ENCODE measurements at places on chromosomes 2 and 18.

GRCh38 chr2:232587512-232587911 is 37.0 kb downstream of the EIF4E2 start:
- DNase-seq = no peak

GRCh38 chr2:201808027-201808426 is 1.7 kb downstream of the CDK15 start:
- no peak for DNase-seq

DNA sequence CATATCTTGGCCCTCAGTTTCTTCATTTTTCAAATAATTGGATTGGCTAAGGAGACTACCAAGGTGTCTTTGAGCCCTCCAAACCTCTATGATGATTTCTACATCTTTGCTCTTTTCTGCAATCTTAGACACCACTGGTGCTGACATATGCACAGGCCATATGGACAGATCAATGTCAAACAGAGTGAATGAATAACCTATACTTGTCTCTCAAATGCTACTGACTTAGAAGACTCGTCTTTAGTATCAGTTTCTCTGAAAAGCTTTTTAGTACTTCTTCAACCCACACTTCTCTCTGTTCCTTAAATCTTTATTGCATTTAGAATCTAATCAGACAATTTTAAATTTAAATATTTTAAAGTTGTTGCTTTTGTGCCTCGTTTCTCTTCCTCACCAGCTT is 258.2 kb downstream of the LTBP1 start:
- no peak for DNase-seq

GRCh38 chr2:213065583-213066442 is 85.6 kb downstream of the IKZF2 start:
- no peak for DNase-seq

- no peak for DNase-seq
These were observed 176.1 kb downstream of the TMEM18 start for GRCh38 chr2:501130-501529.

DNA sequence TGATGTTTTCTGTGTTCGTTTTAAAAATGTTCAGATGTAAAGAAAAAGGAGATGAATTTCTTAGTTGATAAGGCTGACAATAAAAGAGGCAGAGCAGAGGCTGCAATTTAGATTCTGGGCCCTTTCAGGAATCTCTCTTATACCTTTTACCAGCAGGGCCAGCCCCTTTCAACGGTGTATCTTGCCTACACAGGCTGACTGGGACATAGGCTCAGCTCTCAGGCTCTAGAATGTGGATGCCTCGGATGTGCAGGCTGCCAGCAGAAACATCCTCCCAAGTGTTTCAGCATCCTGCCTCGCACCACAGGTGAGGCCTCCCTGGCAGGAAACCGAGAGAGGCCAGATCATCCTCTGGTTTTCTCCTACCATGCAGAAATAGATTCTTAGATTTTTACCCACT is 3.4 kb downstream of the C2orf80 start:
- DNase-seq = no peak

GRCh38 chr2:11738589-11739436 is 7.6 kb upstream of the LPIN1 start:
- DNase-seq = peak; percentile 86

GRCh38 chr18:24068945-24069693 is 54.6 kb downstream of the TTC39C start:
- DNase-seq = peak; percentile 18

DNA sequence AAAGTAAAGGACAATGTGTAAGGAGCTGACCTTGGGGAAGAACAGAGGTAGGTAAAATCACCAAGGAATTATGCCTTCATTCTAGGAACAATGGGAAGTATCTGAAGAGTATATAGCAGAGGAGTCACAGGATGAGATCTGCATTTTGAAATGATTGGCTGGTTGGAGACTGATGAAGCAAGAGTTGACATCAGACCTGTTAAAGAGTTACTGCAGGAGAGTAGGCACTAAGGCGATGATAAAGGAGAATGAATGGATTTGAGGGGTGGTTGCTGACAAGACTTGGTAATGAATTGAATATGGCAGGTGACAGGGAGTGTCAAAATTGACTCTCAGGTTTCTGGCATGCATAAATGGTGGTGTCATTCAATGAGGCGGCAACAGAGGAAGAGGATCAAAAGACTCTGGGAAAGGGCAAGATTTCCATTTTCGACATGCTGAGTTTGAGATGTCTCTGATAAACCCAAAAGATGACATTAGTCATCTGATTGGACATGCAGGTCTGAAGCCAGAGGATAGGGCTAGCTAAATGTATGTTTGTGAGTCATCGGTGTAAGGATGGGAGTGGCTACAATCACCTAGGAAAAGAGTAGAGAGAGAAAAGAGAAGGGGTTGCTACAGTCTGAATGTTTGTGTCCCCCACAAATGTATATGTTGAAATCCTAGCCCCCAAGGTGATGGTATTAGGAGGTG is 236.5 kb downstream of the DYM start:
- DNase-seq = no peak

- no peak for DNase-seq
These were observed 348.2 kb upstream of the VRK2 start for GRCh38 chr2:57698392-57698791.

- DNase-seq = no peak
These were observed 513.9 kb upstream of the MEX3C start for GRCh38 chr18:51711298-51711889.

GRCh38 chr2:213229814-213230213 is 54.5 kb upstream of the SPAG16 start:
- DNase-seq = peak; percentile 33

GRCh38 chr2:151672277-151672676 is 62.0 kb downstream of the NEB start:
- no peak for DNase-seq

GRCh38 chr2:170770606-170771420 is 635 bp downstream of the ERICH2 start:
- no peak for DNase-seq

GRCh38 chr2:240162939-240163714 is 22.7 kb upstream of the OTOS start:
- no peak for DNase-seq

DNA sequence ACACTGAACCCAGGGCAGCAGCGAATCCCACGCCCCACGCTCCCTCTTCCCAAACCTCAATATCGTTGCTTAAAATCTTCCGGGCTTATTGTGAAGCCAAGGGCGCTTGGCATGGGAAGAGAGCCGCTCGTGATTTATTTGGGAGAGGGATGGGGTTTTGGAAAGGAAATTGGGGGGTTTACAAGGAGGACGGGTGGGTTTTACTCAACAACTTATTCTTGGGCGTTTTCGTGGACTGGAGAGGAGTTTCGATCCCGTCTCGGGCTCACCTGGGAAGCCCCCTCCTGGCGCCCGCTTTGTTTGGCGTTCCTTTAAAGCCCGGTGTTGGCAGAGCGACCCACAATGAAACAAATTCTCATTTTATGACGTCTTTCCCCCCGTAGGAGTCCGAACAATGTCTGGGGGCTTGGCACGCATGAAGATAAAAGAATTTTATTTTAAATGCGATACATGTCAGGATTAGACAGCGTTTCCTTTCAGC is 135.3 kb downstream of the INSIG2 start:
- DNase-seq = no peak

GRCh38 chr18:53191634-53192033 is 851.6 kb downstream of the DCC start:
- DNase-seq = no peak

DNA sequence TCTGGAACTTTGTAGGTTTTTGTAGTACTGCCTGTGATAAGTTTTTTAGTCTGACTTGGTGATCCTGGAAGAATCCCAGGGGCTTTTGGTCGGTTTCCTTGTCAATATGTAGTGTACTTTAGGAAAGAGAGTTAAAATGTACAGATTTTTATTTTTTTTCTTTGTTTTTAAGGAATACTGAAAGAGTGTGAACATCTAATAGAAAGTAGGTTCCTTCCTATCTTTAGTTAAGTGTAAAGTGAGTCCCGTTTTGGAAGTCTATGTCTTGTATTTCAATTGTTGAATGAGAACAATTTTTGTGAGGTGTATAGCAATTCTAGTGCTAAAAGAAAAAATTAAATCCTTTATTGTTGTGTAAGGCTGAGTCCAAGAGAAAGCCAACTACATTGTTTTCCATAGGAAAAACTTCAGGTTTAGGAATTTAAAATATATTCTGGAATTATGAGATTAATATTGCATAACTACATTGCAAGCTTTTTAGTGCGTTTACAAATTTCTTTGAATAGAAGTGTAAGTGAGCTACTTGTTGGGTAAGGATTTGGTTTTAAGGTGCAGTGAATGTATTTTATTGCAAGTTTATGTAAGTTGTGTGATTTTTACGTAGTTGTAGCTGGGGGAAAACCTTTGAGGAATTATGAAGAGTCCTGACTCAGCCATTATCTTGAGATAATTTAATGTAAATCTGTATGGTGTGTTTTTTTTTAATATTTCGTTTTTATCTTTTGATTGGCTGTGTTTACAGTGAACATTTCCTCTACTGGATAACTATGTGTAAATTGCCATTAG is 1.7 kb downstream of the VAPA start:
- DNase-seq = no peak

GRCh38 chr2:230582851-230583283 is 129.8 kb upstream of the CAB39 start:
- peak; percentile 3 for DNase-seq

GRCh38 chr18:77173275-77174030 is 40.9 kb upstream of the MBP start:
- no peak for DNase-seq

GRCh38 chr2:105114551-105114950 is 76.7 kb downstream of the MRPS9 start:
- peak; percentile 32 for DNase-seq

GRCh38 chr2:61887717-61888266 is 664 bp downstream of the CCT4 start:
- peak; percentile 12 for DNase-seq

- peak; percentile 92 for DNase-seq
These were observed 60.2 kb downstream of the RALBP1 start for GRCh38 chr18:9535430-9535991.

GRCh38 chr18:2881088-2881839 is 34.5 kb downstream of the EMILIN2 start:
- peak; percentile 90 for DNase-seq

- DNase-seq = peak; percentile 31
These were observed 306.7 kb upstream of the ACVR2A start for GRCh38 chr2:147538088-147538487.

DNA sequence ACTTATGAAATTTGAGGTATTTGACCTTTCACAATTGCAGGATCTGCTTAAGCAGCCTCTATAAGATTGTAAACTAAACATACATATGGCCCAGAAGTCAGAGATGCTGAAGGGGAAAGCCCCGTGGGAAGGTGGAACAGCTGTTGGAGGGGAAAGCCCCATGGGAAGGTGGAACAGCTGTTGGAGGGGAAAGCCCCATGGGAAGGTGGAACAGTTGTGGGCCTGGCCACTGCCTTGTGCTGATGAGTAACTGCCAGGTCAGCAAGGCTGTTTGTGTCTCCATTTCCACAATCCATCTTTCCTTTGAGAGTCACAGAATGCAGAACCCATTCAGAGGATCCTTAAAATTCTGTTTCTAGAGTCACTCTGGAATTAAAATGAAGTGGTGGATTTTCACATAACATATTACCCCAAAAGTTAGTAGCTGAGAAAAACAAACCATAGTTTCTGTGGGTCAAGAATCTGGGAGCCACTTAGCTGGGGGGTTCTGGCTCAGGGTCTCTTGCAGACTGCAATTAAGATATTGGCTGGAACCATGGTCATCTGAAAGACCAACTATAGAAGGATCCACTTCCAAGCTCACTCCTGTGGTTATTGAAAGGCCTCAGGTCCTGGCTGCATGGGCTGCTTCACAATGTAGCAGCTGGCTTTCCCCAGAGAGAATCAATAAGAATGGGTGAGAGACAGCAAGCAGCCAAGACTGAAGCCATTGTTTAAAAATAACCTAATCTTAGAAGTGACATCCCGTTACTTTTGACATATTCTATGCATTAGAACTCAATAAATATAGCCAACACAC is 86.6 kb upstream of the CAVIN2 start:
- DNase-seq = no peak

- DNase-seq = no peak
These were observed 58.3 kb downstream of the EFEMP1 start for GRCh38 chr2:55865096-55865835.

GRCh38 chr2:228866781-228867180 is 404.3 kb downstream of the PID1 start:
- DNase-seq = peak; percentile 27

GRCh38 chr2:11753886-11754699 is 7.7 kb downstream of the LPIN1 start:
- no peak for DNase-seq

DNA sequence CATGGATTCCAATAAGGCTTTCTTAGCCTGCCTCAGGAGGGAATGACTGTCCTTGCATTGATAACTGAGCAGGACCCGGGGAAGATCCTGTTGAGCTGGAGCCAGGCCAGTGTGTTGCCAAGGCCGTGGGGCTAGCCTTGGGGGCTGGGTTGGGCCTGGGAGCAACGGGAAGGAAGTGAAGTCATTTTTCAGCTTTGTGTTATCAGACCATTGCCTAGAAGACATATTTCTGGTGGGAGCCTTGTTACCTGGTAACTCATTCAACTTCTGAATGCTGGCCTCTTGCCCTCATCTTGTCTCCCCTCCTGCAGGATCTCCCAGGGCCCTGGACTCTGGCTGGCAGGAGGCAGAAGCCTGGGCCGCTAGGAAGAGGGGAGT is 92.7 kb upstream of the MGAT5 start:
- DNase-seq = no peak

GRCh38 chr18:28027755-28028154 is 149.2 kb downstream of the CDH2 start:
- no peak for DNase-seq

- DNase-seq = no peak
These were observed 269.7 kb downstream of the ALPK2 start for GRCh38 chr18:58359218-58359617.

- no peak for DNase-seq
These were observed 81.4 kb downstream of the SNTG2 start for GRCh38 chr2:1032030-1032429.

- no peak for DNase-seq
These were observed 77.0 kb upstream of the TMEM200C start for GRCh38 chr18:5972298-5972697.

- DNase-seq = no peak
These were observed 54.2 kb upstream of the CDCA7 start for GRCh38 chr2:173300458-173300857.

- no peak for DNase-seq
These were observed 23.5 kb downstream of the DPP4 start for GRCh38 chr2:162050513-162050961.

DNA sequence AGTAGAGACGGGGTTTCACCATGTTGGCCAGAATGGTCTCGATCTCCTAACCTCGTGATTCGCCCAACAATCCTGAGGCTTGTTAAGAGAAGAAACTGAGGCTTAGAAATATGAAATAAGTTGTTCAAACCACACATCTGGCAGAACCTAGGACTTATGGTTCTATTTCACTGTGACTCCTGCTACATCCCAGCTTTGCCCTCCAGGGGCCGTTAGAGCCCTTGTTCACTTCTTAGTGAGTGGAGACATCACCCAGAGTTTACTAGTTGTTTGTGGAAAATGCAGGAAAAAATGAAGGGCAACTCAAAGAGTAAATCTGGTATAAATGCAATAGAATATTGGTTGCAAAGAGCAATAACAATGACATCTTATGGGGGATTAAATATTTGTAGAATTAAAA is 43.9 kb downstream of the MARCHF4 start:
- no peak for DNase-seq

Measured in GM04504 (cell line).